Vagina (tissue), 2 donors: ENCODE measurements at places on chromosomes 16 and 17.

GRCh38 chr16:56732366-56732765, 2.4 kb downstream of the NUP93 start:
- DNase-seq: no peak

GRCh38 chr17:73288534-73289302, 23.1 kb downstream of the CDC42EP4 start:
- DNase-seq: no peak

DNA sequence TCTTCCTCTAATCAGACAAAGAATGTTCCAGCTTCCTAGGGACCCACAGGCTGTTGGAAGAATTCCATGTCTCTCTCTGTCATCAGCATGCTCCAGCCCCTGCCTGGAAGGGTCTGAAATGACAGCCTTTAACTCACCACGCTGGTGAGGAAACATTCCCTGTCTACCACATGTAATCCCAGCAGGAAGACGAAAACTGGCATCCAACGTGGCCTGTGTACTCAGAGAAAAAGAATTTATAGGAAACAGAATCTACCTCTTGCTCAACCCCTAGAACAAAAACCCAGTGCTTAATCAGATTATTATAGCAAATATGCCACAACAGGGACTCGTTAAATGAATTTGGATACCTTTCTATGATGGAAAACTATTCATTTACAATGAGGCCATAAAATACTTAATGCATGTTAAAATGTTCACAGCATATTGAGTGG, 147.3 kb upstream of the FOXF1 start:
- no peak for DNase-seq

GRCh38 chr16:68081861-68082628, 3.1 kb upstream of the NFATC3 start:
- DNase-seq: no peak

DNA sequence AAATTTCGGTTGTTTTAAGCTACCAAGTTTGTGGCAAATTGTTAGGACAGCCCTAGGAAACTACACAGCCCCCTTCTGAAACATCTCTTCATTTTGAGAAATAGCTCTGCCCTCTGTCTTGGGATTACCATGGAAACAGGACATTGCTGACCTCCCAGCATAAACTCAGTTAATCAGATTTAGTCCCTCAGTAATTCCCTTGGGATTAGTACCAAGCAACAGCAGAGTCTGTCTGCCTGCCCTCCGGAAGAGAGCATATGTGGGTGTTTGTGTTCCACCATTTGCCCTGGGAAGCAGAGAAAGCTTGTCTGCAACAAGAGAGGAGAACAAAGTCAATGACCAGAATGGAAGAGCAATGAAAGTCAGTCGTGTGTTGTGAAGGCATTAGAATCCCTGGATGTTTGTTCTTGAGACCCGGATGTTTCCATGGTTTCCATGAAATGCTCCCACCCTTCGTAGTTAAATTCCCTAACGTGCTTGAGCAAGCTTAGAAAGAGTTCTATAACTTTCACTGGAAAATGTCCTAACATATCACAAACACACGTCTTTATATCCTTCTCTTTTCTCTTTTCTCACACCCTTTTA, 26.2 kb downstream of the NUDT7 start:
- no peak for DNase-seq

DNA sequence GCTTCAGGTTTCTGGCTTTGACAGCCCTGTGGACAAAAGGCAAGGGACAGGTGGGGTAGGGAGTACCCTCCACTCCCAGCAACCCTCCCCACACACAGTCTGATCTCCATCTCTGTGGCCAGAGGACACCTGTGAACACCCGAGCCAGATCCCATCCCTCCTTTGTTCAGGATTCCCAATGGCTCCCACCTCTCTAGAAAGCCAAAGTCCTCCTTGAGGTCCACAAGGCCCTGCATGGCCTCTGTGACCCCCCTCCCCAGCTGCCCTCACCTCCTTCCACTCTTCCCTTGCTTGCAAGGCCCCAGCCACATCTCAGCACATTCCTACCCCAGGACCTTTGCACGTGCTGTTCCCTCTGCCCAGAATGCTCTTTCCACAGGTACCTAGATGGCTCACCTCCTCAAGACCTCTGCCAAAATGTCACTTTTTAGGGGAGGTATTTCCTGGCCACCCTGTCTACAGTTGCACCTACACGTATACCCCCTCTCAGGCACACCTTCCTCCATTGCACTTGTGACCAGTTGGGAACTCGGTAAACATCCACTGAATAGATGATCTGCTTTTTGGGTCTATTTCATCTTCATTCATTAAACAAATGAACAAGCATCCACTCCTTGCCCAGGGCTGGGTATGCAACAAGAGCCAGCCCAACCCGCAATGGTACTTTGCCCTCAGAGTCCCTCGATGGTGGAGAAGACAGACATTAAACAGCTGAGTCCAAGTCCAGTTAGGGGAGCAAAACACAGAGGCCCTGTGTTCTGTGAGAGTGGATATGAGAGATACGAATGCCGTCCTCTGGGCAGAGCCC, 107.0 kb downstream of the CRLF3 start:
- peak; percentile 44 for DNase-seq

DNA sequence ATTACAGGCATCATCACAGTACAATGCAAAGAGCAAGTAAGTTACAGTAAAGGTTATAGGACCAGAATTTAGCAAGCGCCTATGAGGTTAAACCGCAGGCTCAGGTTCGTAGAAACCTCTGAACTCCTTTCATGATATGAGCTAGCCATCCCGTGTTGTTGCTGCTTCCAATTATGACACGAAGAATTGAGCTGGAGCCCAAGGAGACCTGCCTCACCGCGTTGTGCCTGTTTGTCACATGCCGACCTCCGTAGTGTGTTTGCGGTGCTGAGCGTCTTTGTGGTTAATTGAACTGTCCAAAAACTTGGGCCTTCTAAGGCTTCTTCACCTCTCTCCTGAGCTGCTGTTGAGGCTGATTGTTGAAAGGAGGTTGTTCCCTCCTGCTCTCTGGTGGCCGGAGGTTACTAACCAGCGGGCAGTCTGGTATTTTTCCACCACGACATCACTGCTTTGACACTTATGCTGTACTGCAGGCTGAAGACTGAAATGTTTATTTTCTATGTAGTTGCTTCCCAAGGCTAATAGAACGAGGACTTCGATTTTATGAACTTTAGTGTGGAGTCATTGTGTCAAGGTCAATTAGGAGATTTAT, 67.5 kb downstream of the SEC14L1 start:
- no peak for DNase-seq

DNA sequence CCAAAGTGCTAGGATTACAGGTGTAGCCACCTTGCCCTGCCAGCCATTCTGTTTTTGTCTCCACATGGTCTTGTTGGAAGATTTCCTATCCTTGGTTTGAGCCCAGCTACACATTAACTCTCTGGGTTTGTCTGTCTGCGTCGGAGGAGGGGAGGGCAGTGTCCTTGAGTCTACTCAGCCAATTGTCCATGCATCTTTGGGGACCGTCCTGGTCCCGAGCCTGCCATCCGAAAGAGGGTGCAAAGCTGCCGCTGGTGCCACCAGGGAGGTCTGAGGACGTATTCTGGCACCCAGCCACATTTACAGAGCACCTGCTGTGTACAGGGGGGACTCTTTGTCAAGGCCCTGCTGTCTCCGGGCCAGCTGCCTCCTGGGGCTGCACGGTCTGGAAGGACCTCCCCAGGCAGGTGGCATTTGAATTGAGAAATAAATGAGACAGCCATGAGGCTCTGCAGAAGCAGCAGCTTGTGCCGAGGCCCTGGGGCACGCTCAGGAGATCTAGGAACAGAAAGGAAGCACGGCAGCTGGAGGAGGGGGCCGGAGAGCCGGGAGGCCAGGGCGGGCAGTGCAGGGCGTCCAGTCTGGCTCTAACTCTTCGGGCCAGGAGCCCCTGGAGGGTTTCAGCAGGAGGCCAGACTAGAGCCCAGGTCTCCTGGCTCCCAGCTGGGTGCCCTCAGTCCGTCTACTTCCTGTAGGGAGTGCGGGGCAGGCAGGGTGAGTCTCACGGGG, 1.5 kb downstream of the CYBA start:
- no peak for DNase-seq

GRCh38 chr17:59378675-59379074, 47.2 kb downstream of the YPEL2 start:
- DNase-seq: no peak

DNA sequence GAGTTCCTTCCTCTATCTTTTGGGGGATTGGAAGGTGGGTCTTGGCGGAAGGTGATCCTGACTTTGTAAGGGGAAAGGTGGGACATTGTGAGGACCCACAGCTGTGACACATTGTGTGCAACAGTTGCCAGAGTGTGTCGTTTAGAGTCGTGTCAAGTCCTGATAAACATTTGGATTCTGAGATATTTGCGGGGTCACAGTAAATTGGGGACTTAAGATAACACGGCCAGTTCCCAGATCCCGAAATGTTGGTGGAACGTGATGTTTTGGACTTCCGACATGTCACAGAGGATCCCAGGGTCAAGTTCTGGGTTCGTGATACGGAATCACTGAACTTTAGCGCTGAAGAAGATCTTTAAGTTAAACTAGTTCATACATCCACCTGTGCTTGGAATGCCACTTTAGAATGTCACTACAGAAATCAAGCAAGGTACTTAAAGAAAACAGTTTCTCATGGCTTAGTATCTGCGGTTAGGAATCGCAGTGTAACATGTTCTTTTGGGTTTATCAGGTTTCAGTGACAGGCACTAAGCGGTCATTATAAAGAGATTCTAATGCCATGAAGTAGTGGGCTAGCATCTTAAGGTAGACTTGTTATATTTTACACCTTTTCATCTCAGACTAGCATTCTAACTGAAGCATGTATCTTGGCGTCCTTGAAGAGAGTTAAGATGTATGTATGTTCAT, 815 bp downstream of the ATAD5 start:
- no peak for DNase-seq

DNA sequence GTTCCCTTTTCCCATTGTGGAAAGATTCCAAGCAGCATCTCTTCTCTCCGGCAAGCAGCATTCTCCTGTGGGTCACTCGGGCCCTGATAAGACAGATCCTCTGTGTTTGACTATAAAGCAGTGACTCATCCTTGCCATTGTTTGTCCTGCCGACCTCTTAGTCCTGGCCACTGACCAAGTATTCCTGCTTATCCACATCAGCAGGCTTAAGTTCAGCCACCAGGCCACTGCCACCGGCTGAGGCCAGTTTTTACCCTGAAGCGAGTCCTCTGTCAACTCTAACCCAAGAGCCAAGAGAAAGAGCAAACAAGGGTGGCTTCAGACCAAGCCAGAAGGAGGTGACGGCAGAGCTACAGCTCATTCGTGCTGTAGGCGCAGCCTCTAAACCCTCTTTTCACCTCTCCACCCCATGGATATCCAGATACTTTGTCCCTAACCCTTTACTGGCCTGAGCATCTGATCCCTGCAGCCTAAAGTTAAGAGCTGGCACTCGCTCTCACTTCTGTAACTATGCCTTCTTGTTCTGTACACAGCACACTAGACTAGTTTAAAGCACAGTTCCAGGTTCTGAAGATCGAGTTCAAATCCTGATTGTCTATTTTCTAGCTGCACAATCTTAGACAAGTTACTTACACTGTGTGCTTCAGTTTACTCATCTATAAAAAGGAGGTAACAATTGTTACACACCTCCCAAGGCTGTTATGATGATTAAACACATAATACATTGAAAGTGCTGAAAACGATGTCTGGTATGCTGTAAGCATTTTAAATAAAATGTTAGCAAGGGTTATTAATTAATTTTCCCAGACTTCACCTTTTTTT, 31.0 kb downstream of the SOX9 start:
- DNase-seq: no peak

GRCh38 chr17:19363460-19364035, 1.0 kb upstream of the B9D1 start:
- DNase-seq: no peak

DNA sequence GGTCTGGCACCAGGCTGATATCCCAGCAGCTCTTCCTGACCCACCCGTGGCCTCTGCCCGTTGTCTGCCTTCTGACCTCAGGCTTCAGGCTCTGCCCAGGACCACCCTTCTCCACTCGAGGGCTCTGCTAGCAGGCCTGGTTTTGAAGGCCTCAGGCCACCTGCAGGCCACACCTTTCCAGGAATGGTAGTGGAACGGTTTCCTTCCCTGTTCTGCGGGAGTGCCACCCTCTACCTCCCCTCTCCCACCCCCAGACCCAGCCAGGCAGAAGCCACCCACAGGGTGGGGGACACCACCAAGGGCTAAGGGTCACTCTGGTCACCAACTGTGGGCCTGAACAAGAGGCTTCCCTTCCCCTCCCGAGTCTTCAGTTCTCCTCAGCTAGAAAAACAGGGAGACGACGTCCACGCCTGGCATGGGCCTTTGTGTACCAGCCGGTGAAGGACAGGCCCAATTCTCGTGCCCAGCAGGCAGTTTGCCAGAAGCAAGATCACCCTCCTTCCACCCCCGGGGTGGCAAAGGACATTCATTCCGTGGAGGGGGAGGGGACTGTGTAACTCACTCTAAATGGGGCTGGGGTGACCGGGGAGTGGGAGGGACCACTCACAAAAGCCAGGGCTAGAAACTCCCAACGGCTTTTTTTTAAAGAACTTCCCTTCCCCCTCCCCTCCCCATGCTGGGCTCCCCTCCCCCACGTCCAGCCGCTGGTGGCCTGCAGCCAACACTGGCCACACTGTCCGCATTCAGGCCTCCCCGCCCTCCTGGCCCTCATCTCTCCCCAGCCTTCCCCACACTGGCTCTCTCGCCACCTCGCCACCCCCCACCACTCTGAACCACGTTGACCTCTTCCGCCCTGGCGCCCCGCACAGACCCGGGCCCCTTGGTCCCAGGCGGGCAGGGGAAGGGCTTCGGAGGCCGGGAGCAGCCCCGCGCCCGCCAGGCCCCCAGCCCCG, 7.7 kb downstream of the CBX4 start:
- no peak for DNase-seq

DNA sequence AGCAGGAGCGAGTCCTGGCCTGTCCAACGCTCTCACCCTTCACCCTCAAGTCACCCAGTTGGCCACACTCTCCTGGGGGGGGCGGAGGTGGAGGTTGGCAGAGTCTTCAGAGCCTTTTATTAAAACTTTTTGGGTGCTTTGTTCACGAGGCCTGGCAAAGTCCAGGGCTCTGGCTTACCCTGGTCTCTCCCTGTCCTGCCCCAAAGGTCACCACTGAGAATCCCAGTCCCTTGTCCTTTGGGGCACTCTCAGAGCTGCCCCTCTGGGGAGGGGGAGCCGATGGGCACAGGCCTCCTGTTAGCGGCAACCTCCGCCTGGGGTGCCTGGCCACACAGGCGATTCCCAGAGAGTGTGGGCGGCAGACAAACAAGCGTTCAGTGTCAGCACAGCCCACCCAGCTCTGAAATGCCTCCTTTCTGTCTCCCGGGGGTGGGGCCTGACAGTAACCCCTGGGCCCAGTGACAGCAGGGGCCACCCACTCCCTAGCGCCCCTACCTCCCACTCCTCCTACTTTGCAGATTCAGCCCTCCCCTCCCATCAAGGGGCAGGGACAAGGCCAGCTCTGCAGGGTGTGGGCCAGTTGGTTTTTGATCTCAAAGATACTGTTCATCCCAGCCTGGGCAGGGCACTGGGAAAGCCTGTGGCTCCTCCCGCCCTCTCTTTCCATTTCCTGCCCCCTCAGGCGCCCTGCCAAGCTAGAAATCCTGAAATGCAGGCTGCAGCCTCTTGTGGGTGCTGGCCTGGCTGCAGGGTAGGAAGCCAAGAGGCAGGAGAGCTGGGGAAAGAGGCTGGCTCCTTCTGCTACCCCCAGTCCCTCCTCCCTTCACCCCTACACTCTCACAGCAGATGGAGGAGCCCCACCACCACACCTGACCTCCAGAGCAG, 36.6 kb upstream of the EMP2 start:
- no peak for DNase-seq
